Psoas muscle (tissue), 8 donors: ENCODE measurements at places on chromosomes 3 and 15.
A peak's percentile ranks its signal among the peaks of the same experiment; 100 is the strongest.

- no peak overlapping the region for H3K27ac ChIP-seq
- DNase-seq: peak; percentile 8
- no peaks in the 10 kb centered on the region for H3K27me3 ChIP-seq
- no peaks in the 10 kb centered on the region for H3K4me1 ChIP-seq
- H3K36me3 ChIP-seq: no peaks in the 10 kb centered on the region
Observed at GRCh38 chr15:25245801-25246622, 192.8 kb downstream of the UBE3A start.

DNA sequence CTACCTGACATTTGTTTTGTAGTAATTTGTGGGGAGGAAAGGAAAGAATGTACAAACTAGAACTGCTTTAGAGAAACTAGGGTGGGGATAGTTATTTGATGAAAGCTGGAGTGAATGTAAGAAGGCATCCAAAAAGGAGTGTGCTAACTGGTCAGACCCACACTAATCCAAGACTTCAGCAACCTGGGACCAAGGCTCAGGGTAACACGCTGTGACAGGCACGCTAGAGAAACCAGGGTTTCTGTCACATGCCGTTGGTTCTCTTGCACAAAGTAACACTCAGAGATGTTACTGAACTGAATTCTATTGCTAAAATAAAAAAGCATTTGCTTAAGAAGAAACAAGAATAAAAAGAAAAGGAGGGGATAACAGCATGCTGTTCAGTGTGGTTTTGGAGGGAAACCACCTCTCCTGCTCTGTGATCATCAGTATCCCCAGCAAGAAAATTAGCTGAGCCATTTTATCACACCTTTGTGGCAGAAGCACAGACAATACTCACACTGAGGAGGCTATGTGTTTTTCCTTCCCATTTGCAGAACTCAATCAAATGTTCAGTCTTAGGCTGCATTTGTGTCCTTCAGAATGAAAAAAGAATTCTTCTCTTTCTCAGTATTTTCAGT, 2.8 kb upstream of the CCDC80 start:
- peaks cover 18% of the 10 kb centered on the region for H3K4me1 ChIP-seq
- H3K27ac ChIP-seq: no peak overlapping the region
- no peak overlapping the region for H3K4me3 ChIP-seq

GRCh38 chr3:12158387-12159226, at the start of gene TIMP4:
TSS of gene TIMP4 (minus strand) at chr3:12158912. CDS start at chr3:12158840, 72 bp downstream.
- peak within 1 kb of the TSS; percentile 70 for H3K4me3 ChIP-seq
- peak; percentile 78 for DNase-seq
- peak within 1 kb of the TSS; percentile 16 for H3K27ac ChIP-seq
- H3K36me3 ChIP-seq: peaks cover 2% of the 10 kb centered on the region

DNA sequence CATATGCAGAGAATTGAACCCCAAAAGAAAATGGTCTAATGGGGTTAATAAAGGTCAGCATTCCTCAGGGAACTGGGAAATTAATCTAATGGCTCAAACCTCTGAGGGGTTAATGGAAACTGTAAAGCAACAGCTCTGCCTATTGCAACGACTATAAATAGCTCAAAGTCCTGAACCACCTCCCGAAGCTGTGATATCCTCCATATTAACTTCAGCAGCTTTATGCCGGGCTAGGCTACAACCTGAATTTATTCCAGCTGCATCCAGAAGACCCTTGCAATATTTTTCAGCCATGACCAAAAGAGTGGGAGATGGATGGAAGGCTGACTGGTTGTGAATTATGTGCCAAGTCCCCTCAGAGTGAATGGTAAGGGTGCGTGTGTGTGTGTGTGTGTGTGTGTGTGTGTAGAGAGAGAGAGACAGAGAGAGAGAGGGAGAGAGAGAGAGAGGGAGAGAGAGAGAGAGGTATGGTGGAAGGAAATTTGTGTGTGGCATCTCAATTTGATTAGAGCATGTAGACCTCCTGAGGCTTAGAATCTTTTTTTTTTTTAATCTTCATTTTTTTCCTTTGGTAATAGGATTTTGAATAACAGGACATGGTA, 109.9 kb downstream of the PDCD6IP start:
- H3K27me3 ChIP-seq: no peaks in the 10 kb centered on the region
- H3K4me3 ChIP-seq: no peak overlapping the region
- no peaks in the 10 kb centered on the region for H3K4me1 ChIP-seq
- DNase-seq: no peak
- no peaks in the 10 kb centered on the region for H3K36me3 ChIP-seq
- H3K27ac ChIP-seq: no peak overlapping the region

- DNase-seq: no peak
- H3K36me3 ChIP-seq: no peaks in the 10 kb centered on the region
- no peak overlapping the region for H3K4me3 ChIP-seq
- no peaks in the 10 kb centered on the region for H3K4me1 ChIP-seq
- H3K27ac ChIP-seq: no peak overlapping the region
Observed at GRCh38 chr3:191430103-191430502, 30.9 kb upstream of the PYDC2 start.

DNA sequence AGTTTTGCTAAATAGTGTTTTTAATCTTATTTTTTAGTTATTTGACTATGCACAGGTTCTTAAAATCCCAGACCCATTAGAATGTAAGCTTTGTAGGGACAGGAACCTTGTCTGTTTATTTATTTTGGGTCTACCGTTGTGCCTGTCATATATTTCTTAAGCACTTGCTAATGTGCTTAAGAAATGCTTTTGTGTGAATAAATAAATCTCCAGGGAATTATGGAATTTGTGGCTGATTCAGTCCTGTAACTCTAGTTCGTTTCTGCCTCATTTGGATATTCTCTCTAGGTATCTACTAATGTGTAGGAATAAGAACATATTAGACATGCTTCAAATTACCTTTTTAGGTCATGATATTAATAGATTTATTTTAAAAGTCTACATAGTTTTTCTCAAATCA, 161.6 kb downstream of the LPP start:
- H3K4me3 ChIP-seq: no peak overlapping the region
- peaks cover 13% of the 10 kb centered on the region for H3K4me1 ChIP-seq
- no peaks in the 10 kb centered on the region for H3K36me3 ChIP-seq
- no peak for DNase-seq

DNA sequence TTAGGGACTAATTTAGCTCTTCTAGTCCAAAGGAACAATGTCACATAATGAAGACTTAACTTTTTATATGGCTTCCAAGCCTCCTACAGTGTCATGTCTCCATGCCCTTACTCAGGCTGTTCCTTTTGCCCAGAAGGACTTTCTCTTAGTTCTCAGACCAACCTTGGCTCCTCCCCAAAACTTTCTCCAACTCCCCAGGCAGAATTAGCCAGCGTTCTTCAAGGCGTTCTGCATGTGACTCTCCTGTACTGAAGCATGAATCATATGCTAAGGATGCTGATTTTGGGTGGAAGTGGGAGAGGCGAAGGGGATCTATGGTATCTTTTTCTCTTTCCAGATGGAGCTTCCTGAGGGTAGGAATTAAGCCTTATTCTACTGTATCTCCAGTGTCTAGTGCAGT, 335.1 kb upstream of the ICE2 start:
- no peaks in the 10 kb centered on the region for H3K4me1 ChIP-seq
- H3K36me3 ChIP-seq: no peaks in the 10 kb centered on the region
- no peak overlapping the region for H3K4me3 ChIP-seq
- no peak overlapping the region for H3K27ac ChIP-seq

DNA sequence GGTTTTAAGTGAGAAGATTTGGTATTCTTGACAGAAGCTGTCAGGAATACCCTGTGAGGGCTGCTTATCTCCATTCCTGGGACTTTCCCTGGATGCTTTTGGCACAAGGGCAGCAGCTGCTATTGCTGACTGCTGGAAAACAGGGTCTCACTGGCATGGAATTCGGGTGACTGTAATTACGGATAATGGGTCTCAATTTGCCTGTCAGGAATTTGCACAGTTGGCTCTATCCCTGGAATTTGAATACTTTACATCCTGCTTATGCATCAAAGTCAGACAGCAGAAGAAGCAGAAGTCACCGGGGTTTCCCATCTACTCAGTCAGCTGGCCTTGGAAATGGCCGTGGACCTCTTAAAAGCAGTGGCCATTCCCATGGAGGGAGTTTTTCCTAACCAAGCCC, 25.9 kb upstream of the AKAP13 start:
- H3K27ac ChIP-seq: no peak overlapping the region
- H3K36me3 ChIP-seq: no peaks in the 10 kb centered on the region
- no peaks in the 10 kb centered on the region for H3K27me3 ChIP-seq
- H3K4me1 ChIP-seq: peaks cover 6% of the 10 kb centered on the region
- no peak overlapping the region for H3K4me3 ChIP-seq

- no peaks in the 10 kb centered on the region for H3K36me3 ChIP-seq
- H3K4me1 ChIP-seq: no peaks in the 10 kb centered on the region
- no peaks in the 10 kb centered on the region for H3K27me3 ChIP-seq
Observed at GRCh38 chr15:86634992-86635638, 555.4 kb downstream of the AGBL1 start.

DNA sequence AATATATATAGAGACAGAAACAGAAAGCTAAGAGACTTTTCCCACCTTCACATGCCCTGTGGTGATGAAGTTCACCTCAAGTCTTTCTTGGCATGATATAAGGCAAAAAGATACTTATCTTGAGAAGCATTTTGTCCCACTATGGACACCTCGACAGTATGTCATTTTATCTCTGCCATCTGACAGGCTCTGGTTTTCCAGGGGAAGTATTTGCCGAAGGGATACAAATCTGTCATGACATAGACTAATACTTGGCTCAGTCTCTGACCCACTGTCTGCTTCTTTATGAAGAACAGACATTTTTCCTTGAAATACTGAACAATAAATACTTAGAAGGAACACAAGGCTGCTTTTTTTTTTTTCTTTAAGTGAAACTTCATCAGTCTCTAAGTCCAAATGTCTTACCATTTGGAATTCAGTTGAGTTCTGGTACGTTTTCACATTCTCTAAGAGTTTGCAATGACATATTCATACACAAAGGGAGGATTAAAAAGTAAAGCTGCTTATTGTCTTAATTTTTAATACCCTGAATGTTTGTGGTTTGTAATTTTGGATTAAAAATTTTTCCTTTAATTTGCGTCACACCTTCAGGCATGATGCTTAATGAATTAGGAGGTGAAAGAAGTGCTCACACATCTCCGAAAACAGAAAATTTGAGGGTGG, 87.8 kb upstream of the LMOD3 start:
- H3K4me1 ChIP-seq: no peaks in the 10 kb centered on the region
- H3K27ac ChIP-seq: no peak overlapping the region
- H3K4me3 ChIP-seq: no peak overlapping the region
- no peak for DNase-seq
- H3K36me3 ChIP-seq: no peaks in the 10 kb centered on the region

GRCh38 chr3:12831301-12831866, 10.0 kb downstream of the RPL32 start:
- no peak overlapping the region for H3K27ac ChIP-seq
- no peaks in the 10 kb centered on the region for H3K27me3 ChIP-seq
- peaks cover 14% of the 10 kb centered on the region for H3K4me1 ChIP-seq
- DNase-seq: no peak

GRCh38 chr3:132432639-132433038, 15.3 kb downstream of the DNAJC13 start:
- peaks cover 8% of the 10 kb centered on the region for H3K36me3 ChIP-seq
- no peak overlapping the region for H3K4me3 ChIP-seq
- DNase-seq: no peak

- no peak overlapping the region for H3K27ac ChIP-seq
- no peaks in the 10 kb centered on the region for H3K27me3 ChIP-seq
- H3K36me3 ChIP-seq: no peaks in the 10 kb centered on the region
- H3K4me1 ChIP-seq: no peaks in the 10 kb centered on the region
- peak; percentile 56 for DNase-seq
Observed at GRCh38 chr3:155664925-155665695, 79.8 kb downstream of the PLCH1 start.

GRCh38 chr15:92883163-92883875, 16.8 kb upstream of the CHD2 start:
- H3K27me3 ChIP-seq: no peaks in the 10 kb centered on the region
- peak; percentile 75 for DNase-seq
- H3K36me3 ChIP-seq: peaks cover 40% of the 10 kb centered on the region
- peaks cover 44% of the 10 kb centered on the region for H3K4me1 ChIP-seq
- H3K4me3 ChIP-seq: peak overlapping the region; percentile 83
- H3K27ac ChIP-seq: peak overlapping the region; percentile 98

GRCh38 chr15:65395567-65396202, 17.9 kb upstream of the IGDCC3 start:
- peaks cover 6% of the 10 kb centered on the region for H3K4me1 ChIP-seq
- H3K27ac ChIP-seq: no peak overlapping the region
- DNase-seq: peak; percentile 35
- H3K27me3 ChIP-seq: peaks cover 5% of the 10 kb centered on the region

DNA sequence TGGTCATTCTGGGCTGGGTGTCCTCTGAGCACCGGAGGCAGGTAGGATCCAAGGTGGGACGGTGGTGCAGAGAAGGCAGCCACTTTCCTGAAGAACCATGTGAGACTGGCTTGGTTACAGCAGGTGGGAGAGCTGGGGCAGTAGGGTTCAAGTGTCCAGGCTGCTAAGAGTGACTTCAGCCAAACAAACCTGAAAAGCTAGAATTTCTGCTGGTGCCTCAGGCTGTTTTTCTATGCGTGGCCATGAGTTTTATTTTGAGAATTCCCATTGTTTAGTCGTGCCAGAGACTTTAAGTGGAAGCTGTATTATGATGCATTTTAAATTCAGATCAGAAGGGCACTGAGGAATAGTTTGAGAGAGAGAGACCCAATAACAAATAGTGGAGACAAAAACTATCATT, 20.1 kb downstream of the USP13 start:
- no peaks in the 10 kb centered on the region for H3K27me3 ChIP-seq
- peak overlapping the region; percentile 98 for H3K27ac ChIP-seq
- no peaks in the 10 kb centered on the region for H3K36me3 ChIP-seq
- H3K4me1 ChIP-seq: peaks cover 58% of the 10 kb centered on the region
- DNase-seq: no peak
- no peak overlapping the region for H3K4me3 ChIP-seq

- no peak for DNase-seq
- H3K4me1 ChIP-seq: no peaks in the 10 kb centered on the region
- no peak overlapping the region for H3K27ac ChIP-seq
- H3K27me3 ChIP-seq: no peaks in the 10 kb centered on the region
Observed at GRCh38 chr3:96576935-96577334, 237.5 kb upstream of the EPHA6 start.

DNA sequence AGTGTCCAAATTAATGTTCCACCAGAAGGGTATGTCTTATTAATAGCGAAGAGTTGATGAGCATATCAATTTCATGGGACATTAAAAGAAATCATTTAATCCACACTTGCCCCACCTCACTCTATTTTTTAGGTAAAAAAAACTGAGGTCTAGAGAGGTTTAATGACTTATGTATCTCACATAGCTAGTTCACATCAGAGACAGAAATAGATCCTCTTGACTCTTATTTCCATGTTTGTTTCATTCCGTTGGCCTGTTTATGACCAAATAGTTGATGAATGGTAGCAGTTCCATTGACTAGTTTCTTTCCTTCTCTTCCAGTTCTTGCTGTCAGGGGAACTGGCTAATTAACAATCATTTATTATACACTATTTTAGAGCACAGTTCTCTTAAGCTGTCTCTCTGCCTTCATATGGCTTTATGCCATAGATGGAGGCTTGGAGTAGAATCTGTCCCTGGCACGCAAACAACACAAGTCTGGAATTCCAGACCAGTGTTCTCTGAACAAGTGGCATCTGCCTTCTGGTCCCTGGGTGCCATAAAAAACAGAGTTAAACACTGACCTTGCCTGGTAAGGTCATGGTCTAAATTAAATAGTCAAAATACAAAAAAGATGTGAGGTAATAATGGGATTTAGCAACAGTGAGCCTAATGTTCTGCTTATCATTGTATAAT, 220.0 kb upstream of the CGNL1 start:
- no peaks in the 10 kb centered on the region for H3K36me3 ChIP-seq
- no peaks in the 10 kb centered on the region for H3K27me3 ChIP-seq
- H3K4me1 ChIP-seq: peaks cover 48% of the 10 kb centered on the region
- H3K4me3 ChIP-seq: no peak overlapping the region
- peak overlapping the region; percentile 59 for H3K27ac ChIP-seq

GRCh38 chr3:50123394-50124051, 31.6 kb upstream of the SEMA3F start:
- peaks cover 4% of the 10 kb centered on the region for H3K4me1 ChIP-seq
- no peak for DNase-seq
- H3K36me3 ChIP-seq: peaks cover 2% of the 10 kb centered on the region
- no peak overlapping the region for H3K27ac ChIP-seq
- no peaks in the 10 kb centered on the region for H3K27me3 ChIP-seq
